ENCODE measurements at places on chromosomes 1 and 21. TPM values are rescaled to one million over a fixed set of nuclear protein-coding genes. Genes with fewer than 3 reads are reported as not detected.

Gene TPTE
- not detected for total RNA-seq

Gene DNAJC8
- total RNA-seq, result 61.2 TPM

Gene OR2L5
- not detected for total RNA-seq

Gene FCRL1
- total RNA-seq, result not detected

Gene ASTN1
- total RNA-seq, result 0.35 TPM

Gene CYP4A11
- not detected for total RNA-seq

Gene CD1D
- total RNA-seq, result 1.5 TPM

Gene MIXL1
- not detected for total RNA-seq

Gene BSND
- not detected for total RNA-seq

Gene HES4
- total RNA-seq, result 36.7 TPM

Gene ADORA3
- total RNA-seq, result 3.8 TPM

Gene C1QTNF12
- 0.57 TPM for total RNA-seq

DNA sequence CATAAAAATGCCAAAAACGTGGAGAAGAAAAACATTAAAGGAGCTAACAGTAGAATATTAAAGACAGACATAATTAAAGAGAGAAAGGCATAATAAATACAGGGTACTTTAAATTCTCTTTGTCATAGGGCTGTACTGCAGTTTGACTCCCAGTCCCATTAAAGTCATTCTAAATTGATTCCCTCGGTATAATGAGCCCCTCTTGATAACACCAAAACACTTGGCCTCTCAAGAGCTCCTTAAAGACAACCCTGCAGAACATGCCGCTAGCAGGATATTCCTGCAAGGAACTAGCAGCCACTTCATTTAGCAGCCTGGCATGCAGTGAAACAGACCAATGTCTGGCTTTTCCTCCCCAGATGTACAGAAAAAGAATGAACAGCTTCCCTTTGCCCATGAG lies 273.8 kb upstream of the ESRRG start:
- DNase-seq, result no peak

DNA sequence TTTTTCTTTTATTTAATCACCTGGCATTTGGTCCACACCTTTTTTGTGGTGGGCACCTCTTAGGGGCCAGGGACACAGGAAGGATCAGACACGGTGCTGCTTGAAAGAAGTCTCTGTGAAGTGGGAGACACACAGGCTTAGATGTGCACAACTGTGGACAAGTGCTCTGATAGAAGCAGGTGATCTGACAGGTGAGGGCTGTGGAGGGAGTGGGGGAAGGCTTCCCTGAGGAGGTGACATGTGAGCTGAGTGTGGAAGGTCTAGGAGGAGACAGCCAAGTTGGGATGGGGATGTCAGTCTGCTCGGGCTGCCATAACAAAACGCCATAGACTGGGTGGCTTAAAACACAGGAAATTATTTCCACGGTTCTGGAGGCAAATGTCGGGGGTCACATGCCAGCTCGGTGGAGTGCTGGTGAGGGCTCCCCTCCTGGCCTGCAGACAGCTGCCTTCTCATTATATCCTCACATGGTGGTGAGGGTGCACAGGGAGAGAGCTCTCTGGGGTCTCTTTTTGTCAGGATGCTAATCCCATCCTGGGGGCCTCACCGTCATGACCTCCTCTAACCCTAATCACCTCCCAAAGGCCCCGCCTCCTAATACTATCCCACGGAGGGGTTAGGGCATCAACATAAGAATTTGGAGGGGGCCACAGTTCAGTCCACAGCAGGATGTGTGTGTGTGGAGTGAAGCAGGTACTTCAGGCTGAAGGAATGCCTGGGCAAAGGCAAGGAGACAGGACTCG lies 5.2 kb upstream of the KIAA1614 start:
- DNase-seq, result no peak

DNA sequence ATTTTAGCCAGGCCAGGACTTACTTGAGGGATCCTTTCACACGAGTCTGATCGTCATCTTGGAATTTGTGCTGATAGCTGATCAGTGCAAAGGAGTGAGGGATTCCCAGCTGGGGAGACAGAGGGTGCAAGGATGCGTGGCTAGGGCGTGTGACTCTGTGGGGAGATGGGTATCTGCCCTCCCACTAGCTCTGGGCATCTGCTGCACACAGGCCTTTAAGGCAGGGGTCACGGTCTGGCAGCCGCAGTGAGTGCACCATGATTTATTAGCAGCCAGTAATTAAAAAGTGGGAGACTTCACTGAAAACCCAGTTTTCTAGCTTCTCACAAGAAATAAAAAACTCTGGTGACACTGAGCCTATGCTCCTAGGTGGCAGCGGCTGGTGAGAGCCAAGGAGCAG lies 20.4 kb downstream of the THAP3 start:
- no peak for DNase-seq

- DNase-seq, result no peak
These were observed 7.7 kb downstream of the ENSA start for GRCh38 chr1:150621497-150622302.

DNA sequence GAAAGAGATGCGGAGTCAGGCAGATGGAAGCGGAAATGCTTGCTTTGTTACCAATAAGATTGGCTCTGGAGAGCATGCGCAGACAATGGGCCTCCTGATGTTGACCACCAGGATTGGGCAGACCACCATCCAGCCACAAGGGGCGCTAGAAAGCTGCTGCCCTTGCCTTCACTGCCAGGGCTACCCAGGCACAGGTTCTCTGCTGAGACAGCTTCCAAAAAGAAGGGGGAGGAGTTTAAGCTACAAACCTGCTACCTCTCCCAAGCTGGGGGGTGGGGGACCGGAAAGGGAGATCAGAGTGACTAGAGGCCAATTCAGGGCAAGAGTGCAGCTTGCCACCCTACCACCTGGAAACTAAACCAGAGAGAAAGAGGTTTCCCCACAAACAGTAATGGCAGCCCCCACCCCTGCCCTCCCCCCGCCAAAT lies 369.7 kb downstream of the RRAGC start:
- no peak for DNase-seq

- DNase-seq, result no peak
These were observed 111.9 kb upstream of the SLC44A3 start for GRCh38 chr1:94708299-94708685.

DNA sequence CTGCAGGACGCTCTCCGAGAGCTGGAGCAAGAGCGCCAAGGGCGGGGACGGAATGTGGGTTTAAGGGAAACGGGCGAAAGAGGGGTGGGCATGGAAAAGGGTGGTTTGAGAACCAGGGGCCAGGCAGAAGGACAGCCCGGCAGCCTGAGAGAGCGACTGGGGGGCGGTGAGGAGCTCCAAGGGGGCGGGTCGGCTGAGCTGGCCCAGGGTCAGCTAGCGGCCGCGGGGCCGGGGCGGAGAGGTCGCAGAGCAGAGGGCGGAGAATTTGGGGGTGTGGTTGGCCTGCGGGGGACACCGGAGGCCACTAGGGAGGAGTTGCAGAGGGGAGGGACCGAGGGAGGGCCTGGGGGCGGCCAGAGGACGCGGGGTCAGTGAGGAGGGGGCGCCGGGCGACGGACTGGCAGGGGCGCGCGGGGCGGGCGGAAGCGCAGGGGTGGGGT lies 54.7 kb downstream of the NDUFS5 start:
- DNase-seq, result no peak

- DNase-seq, result no peak
These were observed 86.8 kb downstream of the ATP1B1 start for GRCh38 chr1:169193191-169193850.

DNA sequence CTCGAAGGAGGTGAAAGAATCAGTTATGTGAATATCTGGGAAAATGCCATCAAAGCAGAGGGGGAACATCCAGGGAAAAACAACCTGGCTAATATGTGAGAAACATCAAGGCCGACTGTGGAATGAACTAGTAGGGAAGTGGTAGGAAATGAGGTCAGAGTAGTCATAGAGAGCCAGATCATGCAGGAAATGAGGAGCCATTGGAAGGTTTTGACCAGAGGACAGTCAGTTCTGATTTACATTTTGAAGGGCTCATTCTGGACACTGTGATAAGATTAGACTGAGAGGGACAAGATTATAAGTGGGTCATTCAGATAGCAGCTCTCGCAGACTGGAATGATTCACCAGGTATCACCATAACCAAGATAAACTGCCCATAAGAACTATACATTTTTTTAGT lies 63.7 kb downstream of the SYT14 start:
- DNase-seq, result no peak

- DNase-seq, result peak; percentile 60
These were observed 68.0 kb downstream of the TRIM11 start for GRCh38 chr1:228338521-228339051.

DNA sequence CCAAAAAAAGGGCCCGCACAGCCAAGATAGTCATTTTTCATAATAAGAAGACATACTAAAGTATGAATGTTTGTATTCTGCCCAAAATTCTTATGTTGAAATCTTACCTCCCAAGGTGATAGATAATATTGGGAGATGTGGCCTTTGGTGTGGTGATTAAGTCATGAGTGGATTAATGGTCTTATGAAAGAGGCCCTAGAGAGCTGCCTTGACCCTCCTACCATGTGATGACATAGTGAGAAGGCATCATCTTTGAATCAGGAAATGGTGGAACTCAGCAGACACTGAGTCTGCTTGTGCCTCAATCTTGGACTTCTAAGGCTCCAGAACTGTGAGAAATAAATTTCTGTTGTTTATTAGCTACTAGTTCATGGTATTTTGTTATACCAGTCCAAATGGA lies 11.8 kb upstream of the RNPC3 start:
- no peak for DNase-seq

- DNase-seq, result no peak
These were observed 24.6 kb downstream of the MAPKAPK2 start for GRCh38 chr1:206709322-206709721.

DNA sequence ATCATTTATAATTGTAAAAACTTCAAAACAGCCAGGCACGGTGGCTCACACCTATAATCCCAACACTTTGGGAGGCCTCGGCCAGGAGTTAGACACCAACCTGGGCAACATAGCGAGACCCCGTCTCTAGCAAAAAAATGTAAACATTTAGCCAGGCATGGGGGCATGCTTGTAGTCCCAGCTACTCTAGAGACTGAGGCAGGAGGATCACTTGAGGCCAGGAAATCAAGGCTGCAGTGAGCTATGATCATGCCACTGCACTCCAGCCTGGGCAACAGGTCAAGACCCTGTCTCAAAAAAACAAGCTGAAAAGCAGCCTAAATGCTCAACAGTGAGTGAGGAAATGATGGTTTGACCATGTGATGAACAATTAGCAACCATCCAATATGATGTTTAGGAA lies 7.3 kb downstream of the C1orf167 start:
- no peak for DNase-seq

GRCh38 chr1:246302711-246303317 lies 204.3 kb downstream of the SMYD3 start:
- no peak for DNase-seq

DNA sequence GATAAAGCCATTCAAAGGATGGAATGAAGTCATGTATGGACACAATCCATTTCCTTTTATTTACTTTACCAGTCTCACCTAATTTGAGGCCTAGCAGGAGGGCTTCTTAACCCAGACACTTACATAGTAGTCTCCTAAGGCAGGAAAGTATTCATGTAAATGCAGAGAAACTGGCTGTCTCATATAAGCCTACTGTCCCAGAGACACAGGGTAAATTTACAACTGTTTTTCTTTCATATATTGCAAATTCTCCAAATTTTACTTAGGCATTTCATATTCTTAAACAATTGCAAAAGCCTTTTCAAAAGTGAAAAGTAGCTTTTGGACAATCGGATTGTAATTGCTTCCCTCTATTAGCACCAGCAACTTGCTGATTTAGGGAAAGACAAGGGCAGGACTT lies 29.9 kb downstream of the SPAG17 start:
- no peak for DNase-seq

DNA sequence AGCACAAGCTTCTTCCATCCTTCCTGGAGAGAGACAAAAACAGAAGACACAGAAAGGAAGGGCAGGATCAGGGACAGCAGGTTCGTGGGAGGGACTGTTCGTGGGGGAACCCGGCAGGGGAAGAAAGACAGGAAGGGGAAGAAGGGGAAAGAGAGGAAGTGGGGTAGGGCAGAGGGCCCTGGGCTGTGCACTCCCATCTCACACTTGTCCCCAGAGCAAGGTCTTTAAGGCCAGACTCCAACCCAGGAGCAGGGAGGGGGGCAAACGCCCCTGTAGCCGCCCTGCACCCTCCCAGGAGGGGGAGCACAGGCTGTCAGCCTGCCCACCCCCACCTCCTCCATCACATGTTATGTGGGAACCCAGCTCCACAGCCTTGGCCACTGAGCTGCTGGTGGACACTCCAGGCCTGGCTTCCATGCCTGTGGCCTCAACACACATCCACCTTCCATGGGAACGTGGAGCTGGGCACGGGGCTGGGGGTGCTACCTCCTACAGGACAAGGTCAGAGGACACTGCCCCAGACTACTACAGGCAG lies 9.3 kb downstream of the SLC19A1 start:
- peak; percentile 67 for DNase-seq

DNA sequence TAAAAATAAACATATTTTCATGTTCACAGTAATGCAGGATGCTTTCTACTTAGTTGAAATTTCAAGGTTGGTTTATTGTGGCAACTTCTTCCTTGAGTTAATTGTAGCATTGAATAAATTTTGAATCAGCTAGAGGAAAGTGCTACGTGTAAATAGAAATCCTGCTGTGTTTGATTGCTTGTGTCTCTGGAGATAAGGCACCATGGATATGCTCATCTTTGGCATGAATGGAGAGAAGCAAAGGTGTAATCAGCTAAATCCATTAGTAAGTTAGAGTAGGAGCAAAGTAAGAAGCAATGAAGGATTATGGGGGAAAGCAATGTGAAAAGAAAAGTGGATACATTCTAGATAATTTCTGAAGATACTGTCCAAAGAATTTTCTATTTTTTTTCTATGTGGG lies 331.1 kb downstream of the PTPRC start:
- no peak for DNase-seq

GRCh38 chr1:59143811-59144210 lies 153.1 kb upstream of the FGGY start:
- DNase-seq, result no peak

GRCh38 chr1:235841938-235842545 lies 24.7 kb downstream of the LYST start:
- no peak for DNase-seq

DNA sequence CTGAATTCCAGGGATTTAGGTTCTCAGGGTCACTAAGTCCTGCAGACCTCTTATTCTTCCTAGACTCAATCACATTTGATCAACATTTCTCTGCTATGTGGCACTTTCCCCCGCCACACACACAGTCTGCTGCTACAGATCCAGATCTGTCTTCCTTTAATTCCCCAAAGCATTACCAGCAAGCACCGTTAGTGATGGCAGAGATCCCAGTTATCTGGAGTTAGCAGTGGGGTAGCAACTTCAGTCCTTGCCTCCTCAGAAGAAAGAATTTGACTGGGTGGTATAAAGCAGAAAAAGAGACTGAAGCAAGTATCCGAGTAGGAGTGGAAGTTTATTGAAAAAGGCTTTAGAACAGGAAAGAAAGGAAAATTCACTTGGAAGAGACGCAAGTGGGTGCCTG lies 100.4 kb upstream of the ETV3 start:
- DNase-seq, result no peak

DNA sequence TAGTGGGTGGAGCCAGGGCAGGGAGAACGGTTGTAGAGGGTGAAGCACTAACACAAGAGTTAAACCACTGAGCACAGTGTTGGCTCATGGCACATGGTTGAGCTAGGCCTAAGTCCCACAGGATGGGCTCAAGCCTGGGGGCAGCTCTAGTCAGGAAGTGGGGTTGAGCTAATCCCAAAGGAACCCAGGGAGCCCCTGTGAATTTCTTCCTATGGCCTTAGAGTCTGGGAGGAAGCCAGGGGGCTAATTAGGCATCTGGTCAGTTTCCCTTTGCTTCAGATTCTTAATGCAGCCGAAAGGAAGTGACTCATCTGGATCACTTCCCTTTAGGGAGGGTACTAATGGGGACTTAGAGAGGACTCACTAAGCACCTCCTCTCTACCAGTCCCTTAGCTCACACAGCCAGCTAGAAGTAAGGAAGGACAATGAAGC lies 10.1 kb downstream of the CFAP45 start:
- DNase-seq, result no peak

All from Right ventricle myocardium inferior (tissue), 1 donor.